ENCODE measurements at places on chromosomes 4 and X.
A peak's percentile ranks its signal among the peaks of the same experiment; 100 is the strongest.

GRCh38 chrX:109716431-109717028 is 16.5 kb downstream of the ACSL4 start:
- no peak for DNase-seq

- no peak for DNase-seq
Observed at GRCh38 chrX:135302269-135302873, 6.9 kb upstream of the ETDC start.

DNA sequence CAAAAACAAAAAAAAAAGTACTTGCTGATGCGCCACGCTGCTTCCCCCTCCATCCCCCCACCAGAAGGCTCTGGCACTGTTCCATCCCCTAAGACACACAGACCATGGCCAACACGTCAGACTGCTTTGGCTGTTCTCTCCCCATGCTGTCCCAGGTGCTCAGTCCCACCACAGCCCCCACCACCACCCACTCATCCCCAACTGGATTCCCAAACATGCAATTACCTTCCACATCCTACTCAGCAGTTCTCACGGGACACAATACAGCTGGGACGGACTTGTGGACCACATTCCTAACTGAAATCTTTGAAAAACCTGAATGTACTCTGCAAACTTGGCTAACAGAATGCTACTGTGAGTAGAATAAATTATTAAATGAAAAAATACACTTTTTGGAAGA is 8.6 kb downstream of the FAT1 start:
- no peak for DNase-seq

- DNase-seq: no peak
Observed at GRCh38 chrX:100973411-100973810, 3.9 kb downstream of the ARL13A start.

GRCh38 chr4:68132342-68132741 is 2.7 kb upstream of the TMPRSS11F start:
- DNase-seq: no peak

DNA sequence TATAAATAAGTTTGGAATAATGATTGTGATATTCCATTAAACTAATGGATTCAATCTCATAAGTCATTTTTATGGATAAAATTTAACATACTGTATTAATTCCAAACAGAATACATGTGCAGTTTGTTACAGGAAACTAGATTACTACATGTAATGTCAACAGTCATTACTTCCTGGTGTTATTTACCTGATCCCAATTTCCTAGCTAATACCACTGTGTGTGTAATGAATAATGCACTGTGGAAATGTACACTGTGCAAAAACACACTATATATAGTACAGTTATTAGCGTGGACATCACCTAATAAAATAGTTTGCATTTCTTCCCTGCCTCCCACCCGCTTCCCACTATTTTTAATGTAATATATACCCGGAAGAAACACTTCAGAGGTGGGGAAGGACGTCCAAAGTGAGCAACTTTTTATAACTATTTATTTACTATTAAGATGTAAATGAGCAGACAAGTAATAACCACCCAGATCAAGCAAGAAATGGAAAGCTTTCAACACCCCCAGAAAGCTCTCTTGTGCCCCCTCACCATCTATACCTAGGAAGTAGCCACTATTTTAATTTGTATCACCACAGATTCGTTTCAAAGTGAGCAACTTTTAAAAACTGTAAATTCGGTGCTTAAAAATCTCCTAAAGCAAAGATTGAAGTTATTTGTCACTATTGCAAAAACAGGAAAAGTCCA is 219.1 kb downstream of the THOC2 start:
- no peak for DNase-seq

- no peak for DNase-seq
Observed at GRCh38 chr4:32189130-32189529, 1469.0 kb downstream of the PCDH7 start.

DNA sequence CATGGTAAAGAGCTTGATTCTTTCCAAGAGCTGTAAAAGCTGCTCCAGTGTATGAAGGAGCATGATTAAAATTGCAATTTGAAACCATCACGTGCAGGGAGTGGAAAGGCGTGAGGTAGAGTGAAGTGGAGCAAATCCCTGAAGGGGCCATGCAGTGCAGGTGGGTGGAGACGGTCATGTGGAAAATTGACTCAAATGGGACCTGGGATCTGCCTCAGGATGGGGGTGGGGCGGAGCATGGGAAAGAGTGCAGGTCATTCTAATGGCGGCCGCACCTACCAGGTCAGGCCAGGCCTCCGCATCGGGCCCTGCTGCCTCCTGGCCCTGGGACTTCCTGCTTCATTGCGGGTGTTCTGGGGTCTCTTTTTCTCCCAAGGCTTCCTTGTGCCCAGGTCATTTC is 25.3 kb upstream of the TRIM60 start:
- DNase-seq: no peak

DNA sequence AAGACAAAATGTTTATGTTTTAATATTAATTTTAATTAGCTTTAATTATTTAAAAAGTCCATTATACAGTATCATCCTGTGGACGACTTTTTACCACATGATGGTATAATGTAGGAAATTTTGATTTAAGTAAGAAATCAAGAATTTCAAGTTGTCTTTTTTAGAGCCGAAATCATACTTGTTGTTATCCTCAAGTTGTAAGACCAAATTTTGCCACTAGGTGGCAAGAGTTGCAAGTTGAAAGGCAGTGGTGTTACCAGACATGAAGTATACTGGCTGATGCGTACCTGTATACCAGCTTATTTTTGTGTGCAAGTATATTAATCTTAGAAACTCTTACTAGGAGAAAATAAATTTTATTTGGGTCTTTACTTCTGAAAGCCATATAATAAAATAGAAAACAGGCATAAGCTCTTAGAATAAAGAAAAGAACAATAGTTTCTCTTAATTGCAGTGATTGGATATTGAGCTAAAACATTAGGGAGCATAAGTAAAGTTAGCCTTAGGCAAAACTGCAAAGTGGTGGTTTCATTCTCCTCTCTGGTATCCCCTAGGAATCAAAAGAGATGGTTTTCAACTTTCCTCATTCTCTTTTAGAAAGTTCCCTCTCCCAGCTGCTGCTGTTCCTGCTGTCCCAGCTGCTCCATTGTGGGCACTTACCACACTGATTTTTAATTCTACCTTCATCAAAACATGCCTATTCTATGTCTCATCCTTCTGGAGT is 118.0 kb upstream of the WDFY3 start:
- peak; percentile 28 for DNase-seq

GRCh38 chr4:10074076-10074766 is 42.4 kb downstream of the WDR1 start:
- DNase-seq: no peak

GRCh38 chrX:113289503-113289902 is 448.9 kb upstream of the AMOT start:
- DNase-seq: no peak

DNA sequence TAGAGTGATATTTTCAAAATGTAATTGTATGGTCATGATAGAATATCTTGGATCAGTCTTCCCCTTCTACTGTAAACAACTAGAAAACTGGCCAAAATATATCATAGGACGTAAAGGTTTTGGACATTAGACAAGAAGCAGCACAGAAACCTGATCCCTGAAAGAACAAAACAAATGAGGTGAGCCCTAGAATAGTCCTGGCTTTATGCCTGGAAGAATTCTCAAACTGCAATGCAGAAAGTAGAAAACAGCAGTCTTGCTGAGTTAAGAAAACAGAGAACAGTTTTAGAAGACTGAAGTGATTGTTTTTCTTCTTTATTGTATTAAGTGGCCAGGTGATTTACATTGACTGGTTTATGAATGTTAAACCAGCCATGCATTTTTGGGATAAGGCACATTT is 19.5 kb downstream of the NSUN7 start:
- no peak for DNase-seq

- DNase-seq: no peak
Observed at GRCh38 chrX:70044541-70045245, 5.0 kb downstream of the AWAT2 start.

GRCh38 chr4:99811850-99812249 is 4.8 kb upstream of the DAPP1 start:
- peak; percentile 32 for DNase-seq

- DNase-seq: no peak
Observed at GRCh38 chrX:41259516-41259915, 74.4 kb upstream of the DDX3X start.

DNA sequence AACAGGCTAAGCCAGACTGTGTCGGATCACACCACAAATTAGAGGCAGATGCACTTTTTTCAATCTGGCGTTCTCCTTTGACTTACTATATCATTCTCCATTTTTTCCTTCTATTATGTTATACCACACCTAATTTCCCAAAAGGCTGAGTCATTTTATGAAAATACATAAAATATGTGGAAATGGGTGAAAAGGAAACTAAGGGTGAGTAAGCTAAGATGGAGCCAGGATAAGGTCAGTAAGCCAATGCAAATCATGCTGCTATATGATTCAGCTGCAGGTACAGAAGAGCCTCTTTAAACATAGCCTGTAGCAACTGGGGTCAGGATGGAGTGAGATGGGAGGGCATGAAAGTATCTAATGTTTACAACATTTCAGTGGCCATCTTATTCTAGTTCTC is 94.0 kb upstream of the TEX13A start:
- no peak for DNase-seq

DNA sequence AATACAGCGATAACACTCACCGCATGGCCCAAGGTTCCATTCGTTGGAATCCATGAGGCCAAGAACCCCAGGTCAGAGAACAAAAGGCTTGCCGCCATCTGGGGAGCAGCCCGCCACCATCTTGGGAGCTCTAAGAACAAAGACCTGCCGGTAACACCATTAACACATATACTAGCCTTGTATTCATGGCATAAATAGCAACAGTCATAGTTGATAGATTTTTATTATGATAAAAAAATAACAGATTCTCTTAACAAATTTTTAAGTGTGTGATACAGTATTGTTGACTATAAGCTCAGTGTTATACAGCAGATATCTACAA is 309.4 kb downstream of the GLUD2 start:
- DNase-seq: peak; percentile 10

DNA sequence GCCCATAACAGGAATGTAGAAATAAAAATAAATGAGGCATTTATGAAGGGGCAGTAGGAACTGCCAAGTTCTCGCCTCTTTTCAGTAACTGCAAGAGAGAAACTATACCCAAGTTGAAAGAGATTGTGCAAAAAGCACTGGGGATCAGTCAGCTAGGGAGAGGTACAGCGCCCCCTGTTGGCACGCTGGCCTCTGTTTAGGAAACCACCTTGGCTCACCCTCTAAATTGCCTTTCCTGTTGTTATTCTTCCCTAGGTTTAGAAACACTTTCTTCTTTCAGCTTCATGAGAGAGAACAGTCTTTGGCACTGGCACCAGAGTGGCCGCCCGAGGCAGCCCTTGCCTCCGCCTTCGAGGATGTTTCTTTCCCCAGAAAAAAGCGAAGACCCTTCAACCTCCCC is 348.5 kb downstream of the MID1IP1 start:
- peak; percentile 78 for DNase-seq

- no peak for DNase-seq
Observed at GRCh38 chr4:95027905-95028618, 270.3 kb downstream of the BMPR1B start.

GRCh38 chr4:6602289-6602688 is 27.3 kb downstream of the MAN2B2 start:
- no peak for DNase-seq

DNA sequence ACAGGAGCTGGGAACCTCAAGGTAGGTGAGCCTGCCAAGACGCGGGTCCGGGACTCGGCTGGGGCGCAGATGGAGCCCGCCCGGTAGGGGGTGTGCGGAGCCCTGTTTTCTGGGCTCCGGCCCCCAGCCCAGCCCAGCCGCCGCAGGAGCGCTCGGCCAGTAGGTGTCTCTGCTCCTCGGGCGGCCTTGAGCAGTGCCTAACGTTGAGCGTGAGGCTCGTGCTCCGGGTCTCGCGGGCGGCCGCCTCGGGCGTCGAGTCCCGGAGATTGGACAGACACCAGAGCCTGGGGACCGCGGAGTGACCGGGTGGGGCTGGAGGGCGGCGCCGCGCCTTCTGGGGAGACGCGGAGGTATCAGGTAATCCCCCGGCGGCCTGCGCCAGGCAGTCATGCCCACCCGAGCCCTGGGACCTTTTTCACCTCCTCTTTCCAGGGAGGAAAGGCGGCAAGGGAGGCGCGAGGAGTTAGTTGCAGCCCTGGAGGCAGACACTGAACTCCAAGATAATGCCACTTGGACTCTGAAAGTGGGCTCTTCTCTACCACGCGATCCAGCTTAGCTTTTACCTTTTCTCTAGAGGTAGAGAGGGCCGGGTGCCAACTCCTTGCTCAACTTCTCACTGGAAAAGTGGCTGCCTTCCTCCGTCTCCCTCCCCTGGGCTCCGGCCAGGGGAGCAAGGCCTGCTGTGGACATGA is 14.5 kb upstream of the FGG start:
- DNase-seq: no peak

Data from NCI-H1694 treated with DMSO at 0.1 percent for 48 hours (cell line).